Right ventricle myocardium inferior (tissue), 1 donor: ENCODE measurements at places on chromosomes 6 and 20. TPM values are rescaled to one million over a fixed set of nuclear protein-coding genes. Genes with fewer than 3 reads are reported as not detected.

LY6G6D gene
- not detected for total RNA-seq

FABP7 gene
- not detected for total RNA-seq

RNF182 gene
- not detected for total RNA-seq

DNA sequence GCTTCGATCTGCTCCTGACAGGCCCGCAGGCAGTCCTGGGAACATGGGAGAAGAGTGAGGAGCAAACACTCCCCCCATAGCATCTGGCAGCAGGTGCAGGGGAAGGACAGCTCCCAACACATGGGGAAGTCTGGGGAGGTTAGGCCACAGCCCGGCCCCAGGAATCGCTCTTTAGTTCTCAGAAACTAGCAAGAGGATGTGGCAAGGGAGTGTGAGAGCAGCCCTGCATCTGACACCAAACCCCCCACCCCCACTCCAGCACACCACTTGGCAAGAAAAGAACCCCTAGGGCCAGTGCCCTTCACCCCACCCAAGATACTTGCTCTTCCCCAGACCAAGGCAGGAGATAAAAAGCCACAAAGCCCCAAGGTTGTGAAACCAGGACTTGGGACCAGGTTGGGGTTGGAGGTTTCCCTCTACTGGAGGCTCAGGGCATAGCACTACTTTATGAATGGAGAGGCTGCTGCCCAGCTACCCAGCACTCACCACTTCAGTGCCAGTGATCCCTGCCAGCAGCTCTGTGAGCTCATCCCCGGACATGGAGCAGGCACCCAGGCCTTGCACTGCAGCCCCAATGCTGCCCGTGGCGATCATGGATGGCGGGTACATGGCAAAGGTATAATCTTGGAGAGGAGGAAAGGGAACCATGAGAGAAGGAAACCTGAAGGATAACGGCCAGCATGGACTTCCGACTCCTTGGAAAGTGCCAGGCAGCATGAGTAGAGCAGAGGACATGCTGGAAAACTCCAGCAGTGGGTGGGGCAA lies 5.4 kb downstream of the CCND3 start:
- peak; percentile 85 for DNase-seq

DNA sequence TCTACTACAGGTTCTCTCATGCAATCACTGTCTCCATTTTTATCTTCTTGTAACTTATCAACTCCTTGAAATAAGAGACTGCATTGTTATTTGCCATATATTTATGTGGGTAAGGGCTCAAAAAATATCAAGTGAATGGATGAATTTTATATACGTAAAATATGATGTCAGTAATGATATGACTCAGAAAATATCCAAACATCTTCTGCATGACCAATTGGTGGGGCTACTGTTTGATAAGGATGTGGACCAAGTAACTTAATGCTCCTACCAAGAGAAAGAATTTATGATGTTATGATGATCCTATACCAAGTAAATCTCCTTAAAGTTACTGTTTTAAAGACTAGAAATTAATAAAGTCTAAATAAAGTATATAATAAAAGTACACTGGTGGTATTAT lies 103.7 kb downstream of the OGFRL1 start:
- DNase-seq = no peak

GRCh38 chr6:131258010-131258652 lies 122.9 kb downstream of the AKAP7 start:
- DNase-seq = no peak

BMP2 gene
- total RNA-seq = 2.3 TPM

GRCh38 chr6:21955053-21955595 lies 341.7 kb downstream of the PRL start:
- DNase-seq = no peak

DNA sequence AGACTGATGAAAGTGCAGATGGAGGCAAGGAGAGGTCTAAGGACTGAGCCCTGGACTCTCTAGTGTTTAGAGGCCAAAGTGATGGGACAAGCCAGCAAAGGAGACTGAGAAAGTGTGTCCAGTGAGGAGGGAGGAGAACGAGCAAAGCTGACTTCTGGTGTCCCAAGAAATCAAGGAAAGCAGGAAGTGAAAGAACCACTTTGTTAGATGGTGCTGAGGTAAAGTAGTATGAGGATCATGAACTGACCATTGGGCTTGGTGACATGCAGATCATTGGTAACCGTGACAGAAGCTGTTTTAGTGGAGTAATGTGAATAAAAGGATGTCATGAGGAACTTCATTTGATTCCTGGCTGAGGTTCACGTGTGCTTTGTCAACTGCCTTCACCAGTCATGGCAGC lies 108.4 kb downstream of the SLX4IP start:
- DNase-seq = no peak

FAM184A gene
- total RNA-seq = 2.4 TPM
